C1 segment of cervical spinal cord (tissue), 14 donors: ENCODE measurements at places on chromosomes 4 and X.

GRCh38 chr4:156896527-156896926, 75.1 kb downstream of the PDGFC start:
- DNase-seq, result no peak

GRCh38 chr4:5776510-5776909, 65.5 kb downstream of the EVC start:
- DNase-seq, result no peak

GRCh38 chr4:67521506-67521905, 23.8 kb downstream of the CENPC start:
- DNase-seq, result no peak

DNA sequence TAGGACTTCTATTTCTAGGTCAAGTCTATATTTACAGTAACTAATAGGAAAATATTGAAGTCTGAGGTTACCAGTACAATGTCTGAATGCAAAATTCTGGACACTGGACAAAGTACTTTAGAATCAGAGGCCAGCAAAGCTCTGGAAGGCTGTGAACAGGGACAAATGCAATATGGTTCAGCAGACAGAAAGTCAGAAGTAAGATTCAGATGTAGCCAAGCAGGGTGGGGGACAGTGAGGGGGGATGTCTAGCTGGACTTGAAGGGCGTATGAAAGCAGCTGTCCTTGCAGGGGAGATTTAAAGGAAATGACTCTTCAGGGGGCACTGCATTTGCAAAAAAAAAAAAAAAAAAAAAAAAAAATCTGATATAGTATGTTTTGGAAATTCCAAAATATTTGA, 2.9 kb downstream of the SORBS2 start:
- no peak for DNase-seq

GRCh38 chr4:156915221-156915620, 56.4 kb downstream of the PDGFC start:
- DNase-seq, result no peak

DNA sequence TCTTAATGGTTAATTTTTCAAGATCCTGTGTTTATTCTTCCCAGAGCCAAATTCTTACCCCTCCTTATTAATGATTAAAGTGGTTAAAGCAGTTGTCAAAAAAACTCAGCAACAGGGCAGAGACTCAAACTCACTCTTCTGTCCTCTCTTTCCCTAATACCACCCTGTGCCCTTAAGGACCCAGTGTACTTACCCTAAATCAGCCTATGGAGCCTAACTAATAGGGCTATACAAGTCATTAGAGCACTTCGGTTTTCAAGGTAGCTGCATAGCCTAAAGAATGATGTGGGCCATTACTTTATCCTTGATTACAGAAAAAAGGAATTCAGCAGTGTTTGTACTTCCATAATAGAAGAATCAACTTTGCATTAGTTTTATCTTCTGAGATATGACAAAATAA, 216.3 kb downstream of the KCTD8 start:
- DNase-seq, result no peak

DNA sequence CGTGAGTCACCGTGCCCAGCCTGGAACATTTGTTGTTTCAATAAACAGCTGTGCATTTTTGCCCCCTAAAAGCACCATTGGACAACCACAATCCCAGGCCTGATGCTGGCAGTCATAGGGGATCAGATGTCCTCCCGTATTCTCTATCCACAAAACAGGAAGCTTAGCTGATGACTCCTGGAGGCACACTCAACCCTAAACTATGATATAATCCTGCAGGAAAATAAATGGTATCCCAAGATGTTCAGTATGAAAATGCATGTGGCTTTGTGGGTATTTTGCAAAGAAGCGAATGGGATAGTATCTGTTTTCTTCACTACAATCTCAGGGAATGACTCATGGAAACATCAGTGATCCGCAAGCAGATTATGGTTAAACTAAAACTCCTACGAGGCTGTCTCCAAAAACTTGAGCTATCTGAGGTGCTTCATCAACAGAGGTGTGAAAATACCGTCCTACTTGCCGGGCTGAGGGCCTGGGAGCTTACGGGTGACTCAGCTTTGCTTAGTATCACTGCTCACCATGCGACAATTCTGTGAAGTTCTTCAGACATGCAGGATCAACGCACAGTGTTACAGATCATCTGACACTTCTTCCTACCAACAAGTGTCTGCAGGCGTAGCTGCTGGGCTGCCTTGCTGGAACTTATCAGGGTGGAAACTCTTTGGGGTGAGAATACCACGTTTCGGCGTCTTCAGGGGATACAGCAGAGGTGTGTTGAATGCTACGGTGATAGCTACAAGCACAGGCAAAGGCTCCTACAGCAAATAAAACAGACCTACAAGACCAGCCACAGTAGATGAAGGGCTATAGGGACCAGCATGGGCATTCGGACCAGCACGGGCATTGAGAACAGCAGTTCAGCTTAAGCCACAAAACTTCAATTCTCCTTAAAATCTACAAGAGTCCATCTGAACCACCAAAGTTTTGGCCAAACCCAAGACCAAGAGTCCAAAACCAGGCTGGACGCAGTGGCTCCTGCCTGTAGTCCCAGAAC, 148.5 kb downstream of the DHRSX start:
- DNase-seq, result no peak

- DNase-seq, result no peak
Observed at GRCh38 chr4:55554453-55555030, 7.8 kb upstream of the CLOCK start.

GRCh38 chrX:130167040-130167439, 1.4 kb upstream of the AIFM1 start:
- no peak for DNase-seq

DNA sequence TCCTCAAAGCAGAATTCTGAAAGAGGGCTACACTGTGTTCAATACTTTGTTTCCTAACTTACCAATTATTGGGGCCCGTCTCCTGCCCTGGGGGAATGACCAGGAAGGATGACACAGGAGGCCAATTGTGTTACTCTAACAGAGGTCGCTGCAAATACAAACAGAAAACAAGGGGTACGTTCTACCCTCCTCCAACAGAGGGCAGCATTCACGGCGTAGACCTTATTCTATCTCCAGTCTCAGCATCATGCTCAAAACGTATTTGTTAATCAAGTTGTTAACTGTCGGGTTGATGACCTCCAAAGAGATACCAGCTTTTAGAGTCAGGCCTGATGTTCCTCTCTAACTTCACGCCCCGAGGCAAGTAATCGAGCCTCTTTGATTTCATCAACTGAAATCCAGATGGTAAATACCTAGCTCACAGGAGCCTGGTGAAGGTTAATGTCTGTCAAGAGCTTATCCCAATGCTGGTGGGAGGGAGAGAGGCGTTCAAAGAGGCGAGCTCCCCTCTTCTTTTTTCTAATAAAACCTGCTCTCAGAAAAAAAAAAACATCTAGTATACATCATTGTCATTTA, 181.0 kb upstream of the KCNIP4 start:
- no peak for DNase-seq

GRCh38 chrX:141668371-141668770, 30.2 kb downstream of the SPANXD start:
- DNase-seq, result no peak

GRCh38 chr4:176563591-176563990, 229.1 kb downstream of the VEGFC start:
- DNase-seq, result no peak

DNA sequence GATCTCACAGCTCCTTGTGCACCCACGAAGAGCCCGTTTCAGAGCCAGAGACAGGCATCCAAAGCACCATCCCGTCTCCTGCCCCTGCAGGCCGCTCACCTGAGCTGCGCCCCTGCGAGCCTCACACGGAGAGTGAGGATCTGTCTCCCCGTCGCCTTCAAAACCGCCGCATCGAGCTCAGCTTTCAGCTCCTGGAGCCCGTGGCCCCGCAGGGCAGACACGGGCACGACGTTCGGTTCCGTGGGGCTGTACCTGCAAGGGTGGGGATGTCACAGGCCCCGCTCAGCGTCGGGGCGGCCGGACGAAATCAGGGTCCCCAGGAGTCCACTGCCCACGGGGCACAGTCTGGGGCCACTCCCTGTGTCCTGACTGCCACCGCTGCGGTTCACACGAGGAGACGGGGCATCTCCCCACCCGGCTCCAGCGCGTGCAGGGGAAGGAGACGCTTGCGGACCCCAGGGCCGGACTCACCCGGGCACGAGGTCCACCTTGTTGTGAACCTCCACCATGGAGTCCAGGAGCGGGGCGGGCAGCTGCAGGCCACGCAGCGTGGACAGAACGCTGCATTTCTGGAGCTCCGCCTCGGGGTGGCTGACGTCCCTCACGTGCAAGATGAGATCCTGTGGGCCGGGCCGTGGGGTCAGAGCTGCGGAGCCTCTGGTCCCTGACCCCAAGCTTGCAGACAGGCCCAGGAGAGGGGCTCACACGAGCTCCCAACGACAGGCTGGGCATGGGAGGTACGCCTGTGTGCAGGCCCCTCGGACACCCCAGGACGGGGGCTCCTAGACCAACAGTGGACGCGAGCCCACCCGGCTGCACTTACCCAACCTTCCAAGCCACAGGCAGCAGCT, 11.1 kb downstream of the GTPBP6 start:
- DNase-seq, result no peak

- DNase-seq, result no peak
Observed at GRCh38 chrX:77446908-77447652, at the start of gene FGF16. FGF16 (plus strand) TSS chrX:77447389; CDS start chrX:77447675, 286 bp downstream.

DNA sequence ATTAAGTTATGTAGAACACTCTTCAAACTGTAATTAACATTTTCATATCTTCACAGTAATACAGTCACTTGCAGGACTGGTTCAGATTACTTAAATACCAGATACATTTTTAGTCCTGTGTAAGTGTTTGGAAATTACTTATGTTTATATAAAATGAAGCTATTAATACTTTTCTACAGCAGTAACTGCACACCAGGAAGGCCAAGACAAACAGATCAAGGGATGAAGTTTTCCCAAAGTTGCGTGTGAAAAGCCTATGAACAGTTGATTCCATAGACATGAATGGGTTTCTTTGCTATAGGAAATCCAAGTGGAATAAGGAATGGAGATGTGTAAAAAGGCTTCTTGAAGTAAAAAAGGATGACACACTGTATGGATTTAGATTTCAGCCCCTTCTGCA, 28.9 kb upstream of the DRP2 start:
- DNase-seq, result no peak

- DNase-seq, result no peak
Observed at GRCh38 chrX:18996536-18996935, 12.6 kb upstream of the PHKA2 start.
